ENCODE measurements at places on chromosomes 3 and 15.

GRCh38 chr15:43134157-43134635, 810 bp downstream of the TMEM62 start:
- DNase-seq: no peak

GRCh38 chr3:57006949-57007419, 53.5 kb upstream of the SPATA12 start:
- no peak for DNase-seq

- DNase-seq: peak; percentile 41
Measured at GRCh38 chr3:46904303-46905212, 27.0 kb downstream of the PTH1R start.

- no peak for DNase-seq
Measured at GRCh38 chr15:95733931-95734330, 596.6 kb upstream of the NR2F2 start.

GRCh38 chr3:66957367-66957766, 40.7 kb upstream of the KBTBD8 start:
- DNase-seq: no peak

DNA sequence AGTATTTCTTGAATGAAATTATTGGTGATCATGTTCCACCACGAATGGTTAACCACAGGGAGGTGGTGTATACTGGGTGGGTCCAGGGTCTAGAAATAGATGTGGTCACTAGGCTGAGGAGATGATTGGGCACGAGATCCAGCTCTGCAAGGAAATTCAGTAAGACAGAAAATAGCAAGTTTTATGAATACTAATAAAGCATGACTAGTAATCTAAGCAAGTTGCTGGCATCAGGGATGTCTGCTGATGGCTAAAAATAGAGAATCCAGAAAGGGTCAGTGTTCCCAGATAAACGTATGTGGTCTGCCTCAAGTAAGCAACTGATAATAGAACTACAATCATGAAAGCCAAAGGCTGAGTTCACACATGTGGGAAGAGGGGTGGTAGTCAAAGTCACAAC, 108.3 kb upstream of the FRMD4B start:
- no peak for DNase-seq

DNA sequence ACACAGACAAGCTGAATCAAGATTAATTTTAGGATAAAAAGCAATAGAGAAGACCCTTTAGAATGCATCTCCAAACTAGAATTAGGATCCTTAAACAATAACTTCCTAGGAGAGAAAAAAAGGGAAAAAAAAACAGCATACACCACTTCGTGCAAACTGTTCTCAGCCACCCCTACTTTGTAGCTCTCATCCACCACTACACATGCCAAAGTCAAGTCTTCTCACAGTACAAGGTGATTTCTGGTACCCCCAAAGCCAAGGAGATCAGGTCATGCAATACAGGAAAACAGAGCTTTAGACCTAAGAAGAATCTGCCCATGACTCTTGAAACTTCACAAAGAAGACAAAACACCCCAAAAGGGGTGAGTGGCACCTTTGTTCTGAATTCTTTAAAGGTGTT, 166.9 kb downstream of the SUCNR1 start:
- DNase-seq: no peak

GRCh38 chr15:94924971-94925598, 693.7 kb downstream of the MCTP2 start:
- DNase-seq: no peak

DNA sequence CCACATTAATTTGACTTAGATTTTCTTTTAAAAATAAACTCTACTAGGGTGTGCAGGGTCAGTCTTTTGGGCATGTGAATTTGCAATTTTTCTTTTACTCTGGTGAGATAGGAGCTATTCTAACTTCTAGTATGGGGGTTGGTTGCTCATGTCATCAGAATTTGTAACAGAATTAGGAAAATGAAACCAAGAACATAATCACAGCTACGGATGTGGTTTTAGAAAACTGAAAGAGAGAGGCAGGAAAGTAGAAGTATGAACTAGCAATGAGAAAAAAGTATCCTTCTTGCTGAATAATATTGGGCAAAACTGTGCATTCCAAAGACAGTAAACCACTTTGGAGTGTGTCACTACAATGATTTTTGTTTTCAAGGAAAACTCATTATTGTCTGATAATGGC, 43.3 kb downstream of the ADPGK start:
- no peak for DNase-seq

- DNase-seq: no peak
Measured at GRCh38 chr3:41265823-41266273, 66.5 kb downstream of the CTNNB1 start.

- DNase-seq: peak; percentile 62
Measured at GRCh38 chr15:92097474-92098178, 244.1 kb downstream of the SLCO3A1 start.

GRCh38 chr15:38128341-38128781, 124.3 kb upstream of the SPRED1 start:
- no peak for DNase-seq

- DNase-seq: peak; percentile 67
Measured at GRCh38 chr3:35639254-35640186, at the start of gene ARPP21. ARPP21 (plus strand) TSS chr3:35639525; CDS start chr3:35681752, 42,227 bp downstream.

GRCh38 chr15:49521802-49522201, 98.8 kb downstream of the FGF7 start:
- no peak for DNase-seq

GRCh38 chr3:66362541-66362941, 138.3 kb downstream of the LRIG1 start:
- DNase-seq: no peak

- no peak for DNase-seq
Measured at GRCh38 chr3:102105193-102105592, 255.9 kb downstream of the NFKBIZ start.

- DNase-seq: no peak
Measured at GRCh38 chr3:114660808-114661207, 367.0 kb downstream of the TIGIT start.

DNA sequence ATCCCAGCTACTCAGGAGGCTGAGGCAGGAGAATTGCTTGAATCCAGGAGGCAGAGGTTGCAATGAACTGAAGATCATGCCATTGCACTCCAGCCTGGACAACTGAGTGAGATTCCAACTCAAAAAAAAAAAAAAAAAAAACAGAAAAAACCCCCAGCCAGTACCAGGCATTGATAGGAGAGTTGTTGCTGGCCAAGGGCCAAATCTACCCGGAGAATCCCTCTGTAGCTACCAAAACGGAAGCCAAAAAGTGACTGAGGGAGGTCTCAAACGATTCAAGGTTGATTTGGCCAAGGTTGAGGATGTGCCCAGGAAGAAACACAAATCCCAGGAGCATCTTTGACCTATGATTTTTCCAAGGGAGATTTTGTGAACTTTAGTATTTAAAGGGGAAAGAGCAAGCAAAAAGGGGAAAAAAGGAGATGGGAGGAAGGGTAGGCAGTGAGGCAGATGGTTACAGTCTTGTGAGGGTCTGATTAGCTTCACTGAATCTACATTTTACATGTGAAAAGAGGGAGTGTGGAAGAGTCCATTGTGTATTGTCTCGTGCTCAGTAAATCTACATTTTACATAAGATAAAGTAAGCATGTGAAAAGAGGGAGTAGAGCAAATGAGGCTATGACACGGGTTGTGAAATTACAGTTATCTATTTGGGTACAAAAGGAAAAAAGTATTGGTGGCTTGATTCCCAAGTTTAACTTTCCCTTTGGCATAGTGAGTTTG, 32.8 kb downstream of the SETMAR start:
- no peak for DNase-seq

GRCh38 chr3:115113367-115113766, 33.7 kb downstream of the ZBTB20 start:
- no peak for DNase-seq

DNA sequence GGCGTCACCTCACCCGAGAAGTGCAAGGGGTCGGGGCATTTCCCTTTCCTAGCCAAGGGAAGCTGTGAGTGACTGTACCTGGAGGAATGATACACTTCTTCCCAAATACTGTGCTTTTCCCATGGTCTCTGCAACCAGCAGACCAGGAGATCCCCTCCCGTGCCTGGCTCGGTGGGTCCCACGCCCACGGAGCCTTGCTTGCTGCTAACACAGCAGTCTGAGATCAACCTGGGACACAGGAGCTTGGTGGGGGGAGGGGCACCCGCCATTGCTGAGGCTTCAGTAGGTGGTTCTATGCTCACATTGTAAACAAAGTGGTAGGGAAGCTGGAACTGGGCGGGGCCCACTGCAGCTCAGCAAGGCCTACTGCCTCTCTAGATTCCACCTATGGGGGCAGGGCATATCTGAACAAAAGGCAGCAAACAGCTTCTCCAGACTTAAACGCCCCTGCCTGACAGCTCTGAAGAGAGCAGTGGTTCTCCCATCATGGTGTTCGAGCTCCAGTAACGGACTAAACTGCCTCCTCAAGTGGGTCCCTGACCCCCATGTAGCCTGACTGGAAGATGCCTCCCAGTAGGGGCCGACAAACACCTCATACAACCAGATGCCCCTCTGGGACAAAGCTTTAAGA, 31.4 kb upstream of the ABHD5 start:
- no peak for DNase-seq

GRCh38 chr3:117485841-117486240, 776.3 kb downstream of the TUSC7 start:
- DNase-seq: no peak

GRCh38 chr3:100634493-100635272, 25.3 kb downstream of the ADGRG7 start:
- DNase-seq: no peak

DNA sequence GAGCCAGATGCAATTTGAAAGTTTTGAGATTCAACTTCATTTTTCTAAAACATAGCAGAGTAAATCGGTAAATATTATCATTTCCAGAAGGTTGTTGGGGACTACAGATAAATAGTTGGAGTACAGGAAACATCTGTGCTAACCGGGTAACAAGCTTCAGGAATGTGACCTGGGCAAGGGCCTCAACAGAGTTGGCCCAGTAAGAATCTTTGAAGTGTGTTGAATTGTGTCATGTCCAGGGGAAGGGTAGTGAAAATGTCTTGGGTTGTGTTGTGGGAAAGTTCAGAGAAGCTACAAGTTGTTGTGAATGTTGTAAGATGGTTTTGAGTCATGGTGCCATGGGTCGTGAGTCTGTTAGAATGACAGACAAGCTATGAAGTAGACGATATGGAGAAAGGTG, 35.7 kb downstream of the SQOR start:
- DNase-seq: no peak

GRCh38 chr3:36954452-36955134, 9.7 kb upstream of the TRANK1 start:
- DNase-seq: no peak

DNA sequence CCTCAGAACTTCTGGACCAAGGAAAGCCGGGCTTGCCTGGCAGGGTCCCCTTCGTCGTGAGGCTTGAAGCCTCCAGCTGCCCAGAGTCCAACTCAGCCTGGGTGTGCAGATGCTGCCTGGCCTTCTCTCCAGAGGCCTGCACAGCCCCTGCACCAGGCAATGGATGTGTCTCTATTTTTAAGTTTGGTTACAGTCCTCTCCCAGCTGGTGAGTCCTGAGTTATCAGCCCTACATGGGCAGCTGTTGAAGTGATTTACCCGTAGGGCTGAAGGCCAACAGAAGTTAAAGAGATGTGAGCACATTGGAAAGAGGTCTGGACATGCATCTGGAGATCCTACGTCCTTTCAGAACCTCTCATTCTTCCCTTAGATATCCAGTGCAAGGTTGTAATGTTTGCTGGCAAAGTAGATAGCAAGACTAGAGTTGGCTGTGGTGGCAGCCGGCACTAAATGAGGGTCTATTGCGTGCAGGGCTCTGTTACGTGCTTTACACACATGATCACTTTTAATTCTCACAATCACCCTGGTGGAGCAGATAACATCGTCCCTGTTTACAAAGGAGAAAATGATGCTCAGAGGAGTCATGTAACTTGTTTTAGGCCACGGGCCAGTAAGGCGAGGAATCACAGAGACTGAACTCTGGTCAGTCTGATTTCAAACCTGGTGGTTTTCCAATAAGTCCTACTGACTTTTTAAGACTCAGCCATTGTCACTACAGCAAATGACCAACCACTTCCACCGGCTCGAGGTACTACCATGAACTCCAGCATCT, 9.9 kb downstream of the FYCO1 start:
- peak; percentile 49 for DNase-seq

GRCh38 chr3:65532215-65532614, 506.5 kb downstream of the MAGI1 start:
- no peak for DNase-seq

DNA sequence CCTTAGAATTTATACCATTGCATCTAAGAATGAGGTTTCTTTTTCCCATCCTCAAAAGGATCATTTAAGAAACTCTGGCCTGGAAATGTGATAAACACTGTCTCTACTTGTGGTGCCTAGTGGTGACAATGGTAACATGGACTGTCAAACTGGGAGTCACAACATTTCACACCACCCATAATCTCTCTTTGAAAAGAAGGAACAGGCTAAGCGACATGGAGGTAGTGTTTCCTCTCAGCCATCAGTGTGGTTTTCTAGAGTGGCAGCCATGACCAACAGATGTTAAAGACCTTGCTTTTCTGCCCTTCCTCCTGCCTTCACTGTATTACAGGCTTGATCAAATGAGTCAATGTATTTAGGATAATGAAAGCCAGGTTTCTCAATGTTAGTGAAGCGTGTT, 283.1 kb upstream of the STAC start:
- no peak for DNase-seq

DNA sequence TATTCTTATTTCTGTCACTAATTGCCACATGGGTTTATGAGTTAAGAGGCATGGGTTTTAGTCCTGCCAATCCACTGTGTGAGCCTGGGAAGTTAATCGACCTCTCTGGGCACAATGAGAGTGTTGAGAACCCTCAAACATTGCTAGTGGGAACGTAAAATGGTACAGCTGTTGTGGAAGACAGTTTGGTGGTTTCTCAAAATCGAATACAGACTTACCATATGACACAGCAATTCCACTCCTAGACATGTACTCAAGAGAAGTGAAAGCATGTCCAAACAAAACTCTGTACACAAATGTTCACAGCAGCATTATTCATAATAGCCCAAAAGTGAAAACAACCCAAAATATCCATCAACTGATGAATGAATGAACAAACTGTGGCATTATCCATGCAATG, 5.7 kb upstream of the GNB5 start:
- DNase-seq: no peak

- no peak for DNase-seq
Measured at GRCh38 chr3:106013971-106014370, 145.2 kb upstream of the CBLB start.

- peak; percentile 29 for DNase-seq
Measured at GRCh38 chr3:194994551-194994981, 276.4 kb downstream of the XXYLT1 start.

- no peak for DNase-seq
Measured at GRCh38 chr3:62378921-62379320, 5.6 kb upstream of the FEZF2 start.
